ENCODE measurements at places on chromosomes 6 and 20. TPM values are rescaled to one million over a fixed set of nuclear protein-coding genes. Genes with fewer than 3 reads are reported as not detected.
A peak's percentile ranks its signal among the peaks of the same experiment; 100 is the strongest.

DNA sequence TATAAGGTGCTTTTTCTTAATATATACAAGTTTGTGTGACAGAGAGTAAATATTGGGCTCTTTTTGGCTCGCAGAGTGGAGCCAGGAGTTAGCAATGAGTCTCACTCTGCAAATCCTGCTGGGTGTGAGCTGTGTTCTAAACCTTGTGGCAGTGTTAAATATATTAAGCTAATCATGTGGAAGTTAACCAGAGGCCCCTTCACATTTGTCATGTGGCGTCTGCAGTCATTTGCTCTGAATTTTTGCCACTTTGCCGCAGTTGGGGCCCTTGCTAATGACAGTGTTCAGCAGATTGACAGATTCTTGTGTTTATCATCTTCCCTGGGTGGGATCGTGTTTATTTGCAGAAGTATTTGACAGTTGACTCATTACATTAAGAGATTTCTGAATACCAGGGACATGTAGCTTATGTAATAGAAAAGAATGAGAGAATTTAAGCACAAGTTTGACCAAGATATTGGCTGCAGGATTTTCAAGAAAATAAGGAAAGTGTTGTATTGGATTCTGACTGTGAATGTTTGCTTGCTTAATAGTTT, 37.9 kb downstream of the SPATA2 start:
- no peak for DNase-seq

The RAMACL gene
- 4.0 TPM for total RNA-seq

GRCh38 chr6:111725446-111726112, 119.9 kb upstream of the TRAF3IP2 start:
- no peak for DNase-seq

DNA sequence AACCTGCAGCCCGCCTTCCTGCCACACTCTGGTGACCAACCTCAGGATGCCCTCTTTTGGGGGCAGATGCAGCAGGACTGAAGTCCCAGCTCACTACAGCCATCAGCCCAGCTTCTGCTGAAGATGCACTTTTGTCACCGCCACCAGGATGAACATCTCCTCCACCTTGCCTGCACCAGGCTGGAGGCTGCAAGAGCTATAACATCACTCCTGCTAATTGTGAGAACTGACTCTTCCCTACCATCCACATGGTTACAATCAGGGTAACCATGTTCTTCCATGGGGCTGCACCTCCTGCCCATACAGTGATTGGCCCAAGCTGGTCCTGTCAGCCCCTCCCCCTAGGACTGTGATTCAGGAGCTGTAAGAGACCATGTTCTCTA, 2.0 kb upstream of the ACTL10 start:
- no peak for DNase-seq

DNA sequence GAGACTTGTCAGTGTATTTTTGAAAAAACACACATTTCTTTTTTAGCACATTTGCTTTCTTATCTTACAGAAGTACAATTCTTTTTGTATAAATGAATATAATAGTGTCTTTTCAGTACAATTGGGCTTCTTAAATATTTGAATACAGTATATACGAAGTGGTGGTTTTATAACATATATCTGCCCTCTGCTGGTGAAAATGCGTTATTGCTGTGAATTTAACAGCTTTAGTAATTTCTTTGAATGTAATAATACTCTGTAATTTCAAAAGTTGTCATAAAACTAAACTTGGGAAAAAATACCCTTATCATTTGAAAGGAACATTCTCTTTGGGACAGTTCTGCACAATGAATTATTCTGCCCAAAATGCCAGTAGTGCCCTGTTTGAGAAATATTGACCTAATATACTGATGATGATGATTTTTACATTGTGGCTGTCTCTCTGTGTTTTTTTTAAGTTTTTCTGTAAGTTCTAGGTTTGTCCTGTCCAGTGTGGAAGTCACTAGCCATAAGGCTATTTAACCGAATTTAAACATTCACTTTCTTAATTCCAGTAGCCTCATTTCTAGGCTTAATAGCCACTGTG, 19.0 kb downstream of the SMAP1 start:
- peak; percentile 59 for DNase-seq

The PACSIN1 gene
- total RNA-seq: 6.2 TPM

The SNRNP48 gene
- total RNA-seq: 27.0 TPM

DNA sequence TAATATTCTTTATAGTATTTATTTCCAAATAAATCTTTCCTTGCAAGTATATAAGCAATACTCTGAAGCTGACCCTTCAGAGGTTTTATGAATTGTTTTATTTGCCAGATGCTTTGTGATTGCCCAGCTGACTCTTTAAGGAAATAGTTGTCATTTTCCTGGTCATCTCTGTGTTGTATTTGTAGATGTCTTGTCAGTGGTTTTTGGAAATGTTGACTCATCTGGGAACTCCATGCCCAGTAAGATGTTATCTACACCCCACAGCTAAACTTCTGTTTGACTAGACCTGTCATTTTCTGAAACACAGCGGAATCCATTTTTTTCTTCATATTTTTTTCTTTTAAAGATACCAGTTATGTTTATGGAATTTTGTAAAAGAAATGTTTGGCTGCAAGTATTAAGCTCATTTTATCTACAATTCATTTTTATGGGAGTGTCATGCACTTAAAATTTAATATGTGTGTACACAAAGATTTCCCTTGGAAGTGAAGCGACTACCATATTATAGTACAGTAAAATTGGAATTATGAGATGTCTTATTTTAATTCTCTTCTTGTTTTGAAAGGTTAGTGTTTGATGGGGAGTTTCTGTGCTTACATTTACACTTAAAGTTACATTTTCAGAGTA, 491.0 kb downstream of the NKAIN2 start:
- no peak for DNase-seq

The GRM1 gene
- 0.63 TPM for total RNA-seq

GRCh38 chr20:46802722-46803121, 91.9 kb upstream of the EYA2 start:
- no peak for DNase-seq

- DNase-seq: no peak
Measured at GRCh38 chr6:105804424-105804823, 281.7 kb upstream of the PRDM1 start.

The C6orf118 gene
- total RNA-seq: 0.35 TPM

- DNase-seq: no peak
Measured at GRCh38 chr6:93954584-93954983, 535.2 kb upstream of the EPHA7 start.

The RSPH9 gene
- 0.10 TPM for total RNA-seq

GRCh38 chr6:158605266-158605878, 39.2 kb downstream of the DYNLT1 start:
- peak; percentile 91 for DNase-seq

DNA sequence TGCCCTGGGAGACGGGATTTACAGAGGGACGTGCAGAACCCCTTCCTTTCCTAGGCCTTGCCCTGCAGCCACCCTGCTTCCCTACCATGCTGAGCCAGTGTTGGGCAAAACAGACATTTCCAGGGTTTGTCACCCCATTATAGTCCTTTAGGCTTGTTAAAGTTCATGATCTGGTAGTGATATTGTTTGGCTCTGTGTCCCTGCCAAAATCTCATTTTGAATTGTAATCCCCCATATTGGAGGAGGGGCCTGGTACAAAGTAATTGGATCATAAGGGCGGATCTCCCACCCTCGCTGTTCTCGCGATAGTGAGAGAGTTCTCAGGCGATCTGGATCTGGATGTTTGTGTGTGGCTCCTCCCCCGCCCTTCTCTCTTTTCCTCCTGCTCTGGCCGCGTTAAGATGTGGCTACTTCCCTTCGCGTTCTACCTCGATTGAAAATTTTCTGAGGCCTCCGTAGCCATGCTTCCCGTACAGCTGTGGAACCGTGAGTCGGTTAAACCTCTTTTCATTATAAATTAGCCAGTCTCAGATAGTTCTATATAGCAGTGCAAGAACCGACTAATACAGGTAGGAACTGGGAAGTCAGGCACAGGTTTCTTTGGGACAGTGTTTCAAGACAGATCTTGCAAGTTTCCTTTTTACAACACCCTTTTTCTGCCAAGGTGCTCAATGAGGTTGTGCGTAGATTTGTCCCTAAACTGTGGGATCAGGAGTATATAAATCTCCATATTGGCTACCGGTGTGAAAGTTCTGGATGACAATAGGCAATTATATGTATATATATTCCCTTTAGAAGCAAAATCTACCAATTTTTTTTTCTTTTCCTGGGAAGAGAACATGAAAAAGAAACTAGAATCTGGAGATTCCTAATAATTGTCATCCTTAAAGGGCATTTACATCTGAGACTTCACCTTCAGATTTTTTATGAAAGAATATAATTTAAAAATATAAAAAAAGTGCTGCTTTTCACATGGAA, 152.1 kb downstream of the SAMD5 start:
- DNase-seq: peak; percentile 48

The GSTA2 gene
- not detected for total RNA-seq

The SLC24A3 gene
- 3.0 TPM for total RNA-seq
